ENCODE measurements at places on chromosomes 2 and 18.

DNA sequence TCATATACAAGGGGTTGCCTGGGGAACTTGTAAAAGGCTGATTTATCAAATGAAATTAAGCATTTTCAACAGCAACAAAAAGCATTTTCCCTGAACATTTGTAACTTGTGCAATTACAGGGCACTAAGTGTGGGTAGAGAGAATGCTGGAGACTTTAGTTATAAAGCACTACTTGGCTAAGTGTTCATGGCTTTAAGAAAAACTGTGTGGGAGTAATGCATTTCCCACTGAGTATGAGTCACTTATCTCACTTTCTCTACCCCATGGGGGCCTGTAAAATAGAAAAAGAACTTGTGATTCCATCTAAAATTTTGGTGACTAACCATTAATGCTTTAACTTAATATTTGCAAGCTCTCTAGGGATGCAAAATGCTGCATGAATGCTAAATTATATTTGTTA lies 193.4 kb downstream of the CCDC102B start:
- peak; percentile 69 for DNase-seq

GRCh38 chr18:48827291-48828193 lies 123.2 kb downstream of the SMAD7 start:
- DNase-seq = peak; percentile 80

DNA sequence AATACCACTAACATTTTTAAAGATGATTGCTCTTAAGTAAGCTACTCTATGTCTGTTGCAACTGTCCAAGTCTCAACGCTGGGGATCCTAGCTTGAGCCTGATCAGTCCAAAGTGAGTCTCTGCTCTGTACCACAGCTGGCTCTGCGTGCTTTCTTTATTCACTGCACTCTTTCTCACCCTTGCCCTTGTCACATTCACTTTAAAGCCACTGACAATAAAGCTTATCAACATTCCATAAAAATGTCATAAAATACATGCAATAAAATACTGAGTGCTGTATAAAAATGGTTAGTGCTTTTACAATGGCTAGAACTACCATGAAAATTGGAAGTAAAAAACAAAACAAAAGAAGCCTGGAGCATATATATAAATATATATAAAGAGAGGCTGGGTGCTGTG lies 45.5 kb upstream of the LRRTM4 start:
- no peak for DNase-seq

DNA sequence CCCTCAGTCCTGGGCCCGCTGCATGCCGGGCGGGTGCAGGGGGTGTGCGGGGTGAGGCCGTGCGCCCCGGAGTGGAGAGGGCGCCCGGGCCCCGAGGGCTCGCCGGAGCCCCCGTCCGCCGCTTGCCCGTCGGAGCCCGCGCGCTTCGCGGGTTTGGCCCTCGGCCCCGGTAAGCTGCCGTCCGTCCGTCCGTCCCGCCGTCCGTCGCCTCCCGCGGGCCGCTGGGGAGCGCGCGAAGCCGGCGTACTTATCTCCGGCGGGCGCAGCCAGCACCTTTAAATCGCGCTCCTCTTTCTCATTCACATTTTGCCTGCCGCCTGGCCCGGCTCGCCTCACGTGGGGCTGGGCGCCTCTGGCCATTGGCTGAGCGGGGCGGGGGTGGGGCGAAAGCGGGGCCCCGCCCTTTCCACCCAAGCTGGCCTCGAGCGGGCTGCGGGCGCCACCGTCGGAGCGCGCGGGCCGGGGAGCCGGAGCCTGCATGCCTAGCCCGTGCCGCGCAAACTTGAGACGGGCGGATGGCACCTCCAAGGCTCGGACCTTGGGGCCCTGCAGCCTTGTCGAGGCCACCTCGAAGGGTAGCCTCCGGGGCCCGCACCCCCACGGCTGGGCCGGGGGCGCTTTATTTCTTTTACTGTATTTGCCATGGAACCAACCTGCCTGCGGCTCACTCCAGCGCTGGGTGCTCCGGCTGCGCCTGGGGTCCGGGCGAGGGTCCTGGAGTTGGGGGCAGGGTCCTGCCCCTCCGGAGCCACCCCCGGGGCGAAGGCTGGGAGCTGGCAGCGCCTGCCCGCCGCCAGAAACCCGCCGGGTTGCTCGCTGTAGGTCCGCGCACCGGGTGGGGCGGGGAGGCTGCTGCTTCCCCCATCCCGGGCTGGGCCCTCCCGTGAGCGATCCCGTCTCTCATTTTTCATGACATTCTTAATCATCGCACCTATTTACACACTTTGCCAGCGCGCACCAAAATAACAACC lies at the start of gene GBX2:
Gene GBX2, minus strand, starts transcription at position 277 of the 971 bp plus-strand sequence. CDS start 415 bp downstream, outside the sequence.
- DNase-seq = peak; percentile 75

GRCh38 chr2:159875083-159875482 lies 77.1 kb upstream of the CD302 start:
- DNase-seq = no peak

DNA sequence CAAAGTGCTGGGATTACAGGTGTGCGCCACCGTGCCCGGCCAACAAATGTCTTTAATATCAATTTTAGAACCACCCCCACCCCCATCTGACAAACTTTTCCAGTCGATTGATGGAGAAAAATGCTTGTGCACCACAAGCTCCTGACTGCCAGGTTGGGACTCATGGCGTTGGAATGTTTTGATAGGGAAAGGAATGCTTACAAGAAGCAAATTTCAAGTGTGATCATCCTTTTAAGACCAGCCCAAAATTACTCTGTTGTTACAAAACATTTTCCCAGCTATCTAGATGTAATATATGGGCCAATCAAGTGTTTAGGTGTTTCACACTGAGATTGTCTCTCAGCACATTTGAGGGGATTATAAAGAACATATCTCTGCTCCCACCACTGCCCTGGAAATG lies 45.2 kb downstream of the UBXN4 start:
- DNase-seq = peak; percentile 74
